ENCODE measurements at places on chromosomes 4 and X.

GRCh38 chrX:56963377-56963776, 32.0 kb downstream of the SPIN3 start:
- DNase-seq = peak; percentile 7

- DNase-seq = no peak
Measured at GRCh38 chrX:126165721-126166461, at the start of gene DCAF12L2. TSS of gene DCAF12L2 (minus strand) at chrX:126166289. CDS start at chrX:126165924, 365 bp downstream.

GRCh38 chr4:142961866-142962265, 115.8 kb upstream of the INPP4B start:
- DNase-seq = no peak

- no peak for DNase-seq
Measured at GRCh38 chrX:925652-926061, 286.8 kb downstream of the CRLF2 start.

DNA sequence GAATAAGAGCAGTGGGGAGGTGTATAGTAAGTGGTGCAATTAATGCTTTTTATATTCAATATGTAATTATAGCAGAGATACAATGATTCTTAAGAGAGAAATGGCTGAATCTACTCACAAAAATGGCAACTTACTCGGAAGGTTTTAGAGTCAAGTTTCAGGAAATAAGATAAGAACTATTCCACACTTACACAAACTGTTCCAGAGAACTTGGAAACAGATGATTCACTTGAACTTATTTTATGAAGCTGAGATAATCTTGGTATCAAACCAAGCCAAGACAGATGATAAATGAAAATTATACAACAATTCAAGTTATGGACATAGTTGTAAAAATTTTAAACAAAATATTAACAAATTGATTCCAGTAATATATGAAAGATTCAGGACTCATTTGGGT, 311.3 kb upstream of the HS3ST1 start:
- DNase-seq = no peak

GRCh38 chr4:107683873-107684272, 36.2 kb downstream of the PAPSS1 start:
- no peak for DNase-seq

GRCh38 chrX:75781611-75782010, 3.4 kb downstream of the MAGEE2 start:
- no peak for DNase-seq
